AG04450 (cell line): ENCODE measurements at places on chromosomes 6 and 20.

- DNase-seq = no peak
Observed at GRCh38 chr6:89148016-89148750, 2.3 kb downstream of the PM20D2 start.

- no peak for DNase-seq
Observed at GRCh38 chr6:49327005-49327404, 136.0 kb downstream of the MMUT start.

GRCh38 chr6:17839513-17840223 lies 132.9 kb upstream of the NUP153 start:
- no peak for DNase-seq

- no peak for DNase-seq
Observed at GRCh38 chr20:10594296-10594868, 79.4 kb downstream of the JAG1 start.

GRCh38 chr6:131277591-131277990 lies 142.3 kb downstream of the AKAP7 start:
- no peak for DNase-seq

DNA sequence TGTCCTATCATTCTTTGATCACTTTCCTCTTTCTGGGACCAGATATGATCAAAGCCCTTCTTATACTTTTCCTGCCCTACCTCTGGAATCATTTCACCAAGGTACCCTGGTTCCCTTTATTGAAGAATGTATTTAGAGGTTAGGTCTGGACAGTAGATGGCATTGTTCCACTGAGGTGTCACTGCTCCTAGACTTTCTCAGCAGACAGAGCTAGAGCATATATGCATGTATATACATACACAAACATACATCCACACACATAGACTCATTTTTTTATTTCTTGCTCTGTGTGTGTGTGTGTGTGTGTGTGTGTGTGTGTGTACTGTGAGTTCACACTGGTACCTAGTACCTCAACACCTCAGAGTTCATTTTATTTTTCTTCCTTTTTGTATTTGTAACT lies 40.9 kb downstream of the PTPRA start:
- no peak for DNase-seq

DNA sequence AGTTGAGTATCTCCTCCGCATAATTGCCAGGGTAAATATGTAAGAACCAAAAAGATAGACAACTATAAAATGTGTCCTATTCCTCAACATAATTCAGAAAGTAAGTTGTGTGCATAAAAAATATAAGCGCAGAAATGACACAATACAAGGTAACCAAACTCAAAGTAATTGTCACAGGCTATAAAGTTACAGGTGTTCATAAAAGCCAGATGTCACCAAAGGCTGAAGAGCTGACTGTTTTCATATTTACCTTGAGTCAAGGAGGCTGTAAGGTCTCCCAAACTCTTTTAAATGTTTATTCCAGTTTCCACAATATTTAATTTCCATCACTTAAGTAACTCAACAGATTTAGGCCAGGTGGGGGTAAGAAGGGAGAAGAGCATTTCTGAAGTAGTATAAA lies 192.2 kb upstream of the MARCKS start:
- no peak for DNase-seq

DNA sequence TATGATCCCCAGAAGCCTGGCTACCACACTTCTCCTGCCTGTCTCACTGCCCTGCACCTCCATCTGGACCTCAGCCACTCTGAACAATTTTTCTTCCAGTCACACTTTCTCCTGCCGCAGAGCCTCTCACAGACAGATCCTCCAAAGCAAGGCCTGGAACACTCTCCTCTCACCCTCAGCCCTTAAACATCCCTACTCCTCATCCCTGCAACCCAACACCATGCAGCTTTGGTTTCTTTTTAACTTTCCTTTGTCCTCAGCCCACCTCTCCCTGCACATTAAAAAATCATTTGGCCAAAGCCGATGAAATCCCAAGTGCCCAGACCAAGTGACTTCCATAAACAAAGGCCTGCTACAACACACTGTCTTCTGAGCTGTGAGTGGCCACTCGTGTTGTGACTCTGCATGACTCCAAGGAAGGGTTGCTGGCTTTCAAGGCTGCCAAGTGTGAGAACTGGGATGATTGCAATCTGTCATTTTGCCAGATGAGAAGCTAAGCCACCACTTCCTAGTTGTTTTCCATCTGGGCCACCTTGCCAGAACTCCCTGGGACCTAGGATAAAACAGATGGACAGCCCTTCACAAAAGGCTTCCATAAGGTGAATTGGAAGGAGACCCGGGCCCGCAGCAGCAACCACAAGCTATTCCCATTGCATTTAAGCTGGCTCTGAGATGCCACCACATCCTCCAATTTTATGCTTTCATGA lies 144.4 kb upstream of the SSTR4 start:
- DNase-seq = no peak

DNA sequence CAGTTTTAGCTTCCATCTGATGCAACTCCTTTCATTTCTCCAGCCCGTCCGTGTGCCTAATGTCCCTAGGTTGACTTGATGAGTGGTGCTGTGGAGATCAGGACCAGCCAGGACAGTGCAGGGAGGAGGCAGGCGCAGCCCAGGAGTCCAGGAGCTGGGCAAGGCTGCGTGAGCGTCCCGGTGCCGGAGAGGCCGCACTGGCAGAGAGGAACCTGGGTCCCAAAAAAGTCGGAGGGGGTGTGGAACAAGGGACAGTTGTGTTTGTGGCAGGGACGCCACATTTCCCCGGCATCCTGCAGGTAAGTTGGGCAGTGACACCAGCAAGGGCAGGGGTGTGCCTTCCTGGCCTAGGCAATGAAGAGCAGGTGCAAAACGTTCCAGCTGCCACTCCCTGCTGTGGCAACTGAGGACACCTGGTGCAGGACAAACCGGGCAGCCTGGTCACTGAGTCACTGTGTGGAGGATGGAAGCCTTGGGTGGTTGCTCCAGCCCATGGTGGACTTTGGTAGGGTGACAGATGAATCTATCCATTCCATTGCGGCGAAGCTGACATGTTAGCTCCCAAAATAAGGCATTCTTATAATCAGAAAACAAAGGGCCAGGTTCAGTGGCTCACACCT lies 53.2 kb downstream of the RAMACL start:
- no peak for DNase-seq

- DNase-seq = no peak
Observed at GRCh38 chr20:4637081-4637797, 84.5 kb upstream of the PRND start.

GRCh38 chr20:20979934-20980333 lies 126.2 kb downstream of the LINC00237 start:
- DNase-seq = no peak

GRCh38 chr6:54286141-54286540 lies 22.1 kb upstream of the TINAG start:
- DNase-seq = no peak

DNA sequence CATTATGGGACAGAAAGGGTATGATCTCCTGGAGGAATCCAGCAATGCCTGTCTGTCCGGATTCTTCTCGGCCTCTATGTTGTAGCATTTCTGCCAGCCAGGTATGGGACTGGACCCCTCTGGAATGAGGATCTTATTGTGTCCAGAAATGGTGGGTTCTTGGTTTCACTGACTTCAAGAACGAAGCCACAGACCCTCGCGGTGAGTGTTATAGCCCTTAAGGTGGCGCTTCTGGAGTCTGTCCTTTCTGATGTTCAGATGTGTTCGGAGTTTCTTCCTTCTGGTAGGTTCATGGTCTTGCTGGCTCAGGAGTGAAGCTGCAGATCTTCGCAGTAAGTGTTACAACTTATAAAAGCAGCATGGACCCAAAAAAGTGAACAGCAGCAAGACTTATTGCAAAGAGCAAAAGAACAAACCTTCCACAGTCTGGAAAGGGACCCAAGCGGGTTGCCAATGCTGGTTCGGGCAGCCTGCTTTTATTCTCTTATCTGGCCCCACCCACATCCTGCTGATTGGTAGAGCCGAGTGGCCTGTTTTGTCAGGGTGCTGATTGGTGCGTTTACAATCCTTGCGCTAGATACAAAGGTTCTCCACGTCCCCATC lies 62.3 kb upstream of the IER3 start:
- DNase-seq = no peak

GRCh38 chr20:61055180-61056010 lies 196.7 kb upstream of the CDH4 start:
- DNase-seq = no peak

GRCh38 chr6:98463038-98464000 lies 371.1 kb upstream of the POU3F2 start:
- DNase-seq = no peak

DNA sequence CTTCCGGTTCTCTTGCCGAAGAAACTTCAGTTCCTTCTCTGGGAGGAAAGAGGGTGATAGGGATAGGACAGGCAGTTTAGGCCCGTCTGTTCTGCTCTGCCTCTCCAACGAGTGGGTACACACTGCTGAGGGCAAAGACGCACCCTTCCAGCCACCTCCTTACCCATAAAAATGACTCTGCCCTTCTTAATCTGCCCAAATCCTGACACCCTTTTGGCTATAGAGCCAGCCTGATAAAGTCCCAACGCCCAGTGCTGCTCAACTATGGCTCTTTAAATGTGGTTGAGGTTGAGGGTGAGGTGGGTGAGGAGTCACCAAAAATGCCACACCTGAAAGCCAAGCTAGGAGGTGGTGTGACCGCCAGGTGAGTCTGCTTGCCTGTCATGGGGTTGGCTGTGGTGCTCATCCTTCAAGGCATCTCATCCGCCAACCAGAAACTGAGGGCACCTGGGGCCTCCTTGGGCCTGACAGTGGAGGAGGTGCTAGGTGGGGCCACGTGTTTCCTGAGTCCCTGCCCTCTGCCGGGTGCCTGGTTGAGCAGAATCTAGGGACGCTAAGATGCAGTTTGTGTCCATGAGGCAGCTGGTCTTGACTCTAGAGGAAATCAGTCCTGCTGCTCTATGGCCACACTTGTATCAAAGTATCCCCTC lies 16.3 kb downstream of the CCDC167 start:
- DNase-seq = no peak

DNA sequence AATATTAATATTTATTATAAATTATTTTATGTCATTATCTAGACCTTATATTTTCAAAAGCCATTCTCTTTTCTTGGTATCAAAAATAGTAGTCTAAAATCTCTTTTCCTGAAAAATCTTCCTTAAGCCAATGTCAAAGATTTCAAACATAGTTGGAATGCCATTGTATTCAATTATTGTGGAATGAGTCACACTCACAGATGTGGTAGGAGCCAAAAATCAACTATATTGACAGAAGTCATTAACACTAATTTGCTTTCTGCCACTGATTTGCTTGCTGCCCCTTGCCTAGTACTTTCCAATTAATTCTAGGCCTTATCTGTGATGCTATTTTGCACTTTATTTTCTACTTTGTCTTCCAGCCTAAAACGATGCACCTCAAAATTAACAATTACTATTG lies 1326.3 kb upstream of the GJE1 start:
- DNase-seq = no peak

DNA sequence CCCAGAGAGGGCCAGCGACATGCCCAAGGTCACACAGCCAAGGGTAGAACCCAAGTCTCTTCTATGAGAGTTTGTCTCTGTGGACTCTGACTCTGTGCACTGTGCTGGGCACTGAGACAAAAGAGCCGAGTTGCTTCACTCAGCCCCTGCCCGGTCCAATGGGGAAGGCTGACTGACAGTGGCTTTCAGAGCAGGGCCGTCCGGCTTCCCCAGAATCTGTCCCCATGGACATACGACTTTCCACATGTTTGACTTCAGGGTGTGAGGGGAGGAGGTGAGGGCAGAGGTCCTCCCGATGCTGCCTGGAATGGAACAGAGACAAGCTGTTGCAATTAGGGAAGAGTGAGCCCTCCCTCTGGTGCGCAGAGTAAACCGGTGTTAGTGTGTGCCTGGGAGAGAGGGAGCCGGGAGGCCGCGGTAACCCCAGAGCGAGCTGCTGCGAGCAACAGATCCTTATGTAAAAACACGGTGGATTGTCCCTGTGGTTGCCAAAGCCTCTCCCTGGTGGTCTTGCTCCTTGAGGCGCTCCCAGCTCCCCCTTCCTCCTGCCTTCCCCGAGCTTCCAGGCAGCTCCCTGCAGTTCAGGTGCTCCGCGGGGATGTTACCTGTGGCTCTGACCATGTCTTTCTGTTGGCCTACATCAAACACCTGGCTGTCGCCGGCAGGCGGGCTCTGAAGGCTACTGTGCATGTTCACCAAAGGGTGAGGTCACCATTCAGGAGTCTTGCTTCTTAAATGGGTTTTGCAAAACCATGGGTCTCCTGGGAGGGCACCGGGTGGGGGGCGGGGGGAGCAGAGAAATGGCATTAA lies 672 bp downstream of the SIRPA start:
- DNase-seq = no peak

DNA sequence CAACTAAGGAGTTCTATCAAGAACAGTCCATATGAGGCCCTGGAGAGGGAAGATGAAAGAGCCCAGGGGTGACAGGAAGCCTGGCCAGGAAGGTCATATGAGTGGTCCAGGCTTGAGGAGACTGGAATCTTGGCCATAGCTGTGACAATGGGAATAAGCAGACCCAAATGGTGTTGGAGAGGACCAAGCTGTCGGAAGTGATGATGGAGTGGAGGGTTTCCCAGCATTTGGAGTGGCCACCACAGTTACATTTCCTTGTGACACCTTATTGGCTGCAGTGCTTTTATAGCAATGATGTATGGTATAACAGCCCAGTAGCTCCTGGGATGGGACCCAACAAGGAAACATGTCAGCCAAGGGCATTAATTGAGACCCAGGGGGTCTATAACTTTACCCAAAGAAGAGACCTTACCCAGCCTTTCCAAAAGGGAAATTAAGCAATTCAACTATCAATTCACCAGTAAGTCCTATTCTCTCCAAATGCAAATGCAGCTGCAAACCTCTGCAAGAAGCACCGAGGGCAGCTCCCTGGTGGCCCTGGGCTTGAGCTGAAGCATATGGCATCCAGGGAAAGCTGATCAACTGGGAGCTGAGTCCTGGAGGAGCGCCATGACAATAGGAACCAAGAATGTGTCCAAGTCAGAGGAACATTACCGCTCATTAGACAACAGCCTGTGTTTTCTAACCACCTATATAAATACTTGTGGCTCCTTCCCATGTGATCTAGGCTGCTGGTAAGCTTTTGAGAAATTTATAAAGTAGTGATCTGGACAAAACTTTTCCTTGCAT lies 219.4 kb downstream of the SOD2 start:
- no peak for DNase-seq

DNA sequence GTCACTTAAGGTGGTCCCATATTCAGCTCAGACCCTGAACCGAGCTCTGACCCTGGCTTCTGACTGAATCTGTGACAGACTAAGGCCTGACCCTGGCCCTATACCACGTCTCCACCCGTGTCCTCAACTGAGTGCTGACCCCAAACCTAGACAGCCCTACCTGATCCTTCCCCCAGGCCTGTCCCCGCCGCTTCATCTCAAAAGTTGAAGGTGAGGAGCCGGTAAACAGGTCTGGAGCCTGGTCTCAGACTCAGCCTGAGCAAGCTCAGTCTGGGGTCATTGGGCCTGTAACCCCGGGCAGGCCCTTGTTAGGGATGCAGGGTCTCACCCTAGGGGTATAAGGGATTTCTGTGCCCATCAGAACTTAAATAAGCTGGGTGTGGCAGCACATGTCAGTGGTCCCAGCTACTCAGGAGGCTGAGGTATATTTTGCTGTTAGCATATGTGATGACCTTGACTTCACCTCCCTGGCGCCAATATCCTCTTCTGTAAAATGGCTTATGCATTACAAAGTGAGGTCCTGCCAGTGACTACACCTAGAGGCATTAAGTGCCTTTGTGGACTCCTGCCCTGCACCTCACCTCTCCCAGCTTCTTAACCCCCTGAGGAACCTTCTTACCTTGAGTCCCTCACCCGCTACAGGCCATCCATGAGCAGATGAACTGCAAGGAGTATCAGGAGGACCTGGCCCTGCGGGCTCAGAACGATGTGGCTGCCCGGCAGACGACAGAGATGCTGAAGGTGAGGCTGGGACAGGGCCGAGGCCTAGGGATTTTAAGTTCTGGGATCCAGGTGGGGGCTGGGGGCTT lies 20.0 kb downstream of the RBCK1 start:
- no peak for DNase-seq

- DNase-seq = no peak
Observed at GRCh38 chr6:158069800-158070195, 88.1 kb downstream of the SYNJ2 start.
